ENCODE measurements at places on chromosomes 5 and 9. TPM values are rescaled to one million over a fixed set of nuclear protein-coding genes. Genes with fewer than 3 reads are reported as not detected.

The ADGRD2 gene
- not detected for total RNA-seq

The C9orf152 gene
- not detected for total RNA-seq

The SLC34A3 gene
- not detected for total RNA-seq

The TMOD1 gene
- 0.55 TPM for total RNA-seq

The GABRG2 gene
- total RNA-seq = not detected
